Ammon's horn (tissue), 1 donor: ENCODE measurements at places on chromosomes 7 and 10.

DNA sequence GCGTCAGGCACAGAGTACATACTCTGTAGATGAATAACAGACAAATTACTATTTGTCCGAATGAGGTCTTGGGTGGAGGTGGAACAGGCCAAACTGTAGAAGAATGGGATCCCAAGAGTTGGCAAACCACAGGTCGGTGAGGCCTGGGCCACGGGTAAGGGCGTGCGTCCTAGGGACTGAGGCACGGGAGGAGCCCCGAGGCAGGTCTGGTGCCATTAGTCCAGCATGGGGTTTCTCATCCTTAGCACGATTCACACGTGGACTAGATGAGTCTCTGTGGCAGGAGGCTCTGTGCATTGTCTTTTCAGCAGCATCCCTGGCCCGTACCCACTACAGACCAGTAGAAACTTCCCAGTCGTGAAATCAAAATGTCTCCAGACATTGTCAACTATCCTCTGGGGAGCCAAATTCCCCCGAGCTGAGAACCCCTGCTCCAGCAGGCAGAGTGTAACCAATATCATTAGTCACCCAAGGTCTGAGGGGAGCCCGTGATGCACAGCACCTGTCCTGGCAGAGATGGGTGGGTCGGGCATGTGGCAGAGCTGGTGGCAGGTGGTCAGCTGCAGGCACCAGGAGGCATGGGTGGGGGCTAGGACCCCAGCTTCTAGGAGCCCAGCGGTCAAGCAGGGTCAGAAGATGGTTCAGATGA, 61.3 kb downstream of the COL13A1 start:
- DNase-seq, result no peak

DNA sequence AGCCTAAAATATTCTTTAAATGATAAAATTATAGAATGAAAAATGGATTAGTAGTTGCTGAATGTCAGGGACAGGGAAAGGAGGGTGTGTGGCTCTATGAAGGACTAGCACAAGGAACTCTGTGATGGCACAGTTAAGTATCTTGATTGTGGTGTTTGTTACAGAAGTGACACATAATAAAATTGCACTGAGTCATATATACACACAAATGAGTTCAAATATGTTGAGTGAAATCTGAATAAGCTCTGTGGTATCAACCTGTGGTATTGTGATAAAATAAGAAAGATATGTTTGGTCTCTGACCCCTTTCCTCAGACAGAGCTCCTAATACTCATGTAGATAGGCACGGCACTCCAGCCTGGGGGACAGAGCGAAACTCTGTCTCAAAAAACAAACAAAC, 181.5 kb upstream of the TRIM24 start:
- DNase-seq, result no peak

- DNase-seq, result no peak
Observed at GRCh38 chr10:52615331-52615730, 157.3 kb downstream of the MBL2 start.

DNA sequence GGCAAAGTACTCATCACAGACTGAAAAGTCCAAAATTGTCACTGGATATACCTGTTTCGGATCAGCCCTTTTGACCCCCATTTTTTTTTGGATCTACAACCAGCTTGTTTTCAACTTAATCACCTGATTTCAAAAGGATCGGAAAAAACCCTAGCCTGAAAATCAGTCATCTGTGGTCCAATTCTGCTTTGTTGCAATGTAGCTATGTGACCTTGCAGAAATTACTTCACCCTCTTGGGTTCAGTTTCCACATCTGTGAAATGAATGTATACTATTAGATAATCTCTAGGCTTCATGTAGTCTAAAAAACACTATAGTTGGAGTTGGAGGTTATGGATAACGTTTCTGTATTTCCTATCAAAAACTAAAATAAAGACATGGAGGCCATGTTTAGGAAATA, 37.1 kb downstream of the STEAP4 start:
- DNase-seq, result no peak

- no peak for DNase-seq
Observed at GRCh38 chr7:2100278-2101208, 132.2 kb downstream of the MAD1L1 start.

GRCh38 chr7:49424109-49424508, 349.3 kb upstream of the VWC2 start:
- DNase-seq, result no peak

GRCh38 chr10:97771913-97772823, at the start of gene SFRP5:
SFRP5 (minus strand) TSS chr10:97771999; CDS start chr10:97771833, 166 bp downstream.
- DNase-seq, result no peak

DNA sequence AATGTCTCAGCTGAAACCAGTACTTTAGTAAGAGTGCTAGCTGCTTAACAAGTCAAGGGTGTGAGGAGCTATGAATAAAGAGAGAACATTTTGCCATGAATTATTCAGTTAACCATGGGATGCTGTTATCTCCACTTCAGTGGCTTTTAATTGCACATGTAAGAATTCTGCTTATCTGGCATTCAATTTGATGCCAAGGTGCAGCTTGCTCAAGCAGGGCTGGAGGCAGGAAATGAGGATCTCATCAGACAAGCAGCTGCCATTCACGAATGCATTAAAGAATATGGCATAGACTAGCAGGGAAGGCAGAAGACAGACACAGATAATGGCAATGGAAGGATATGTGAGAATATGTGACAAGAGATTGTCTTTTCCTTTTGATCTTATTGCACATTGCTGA, 697.8 kb downstream of the NRG3 start:
- no peak for DNase-seq

DNA sequence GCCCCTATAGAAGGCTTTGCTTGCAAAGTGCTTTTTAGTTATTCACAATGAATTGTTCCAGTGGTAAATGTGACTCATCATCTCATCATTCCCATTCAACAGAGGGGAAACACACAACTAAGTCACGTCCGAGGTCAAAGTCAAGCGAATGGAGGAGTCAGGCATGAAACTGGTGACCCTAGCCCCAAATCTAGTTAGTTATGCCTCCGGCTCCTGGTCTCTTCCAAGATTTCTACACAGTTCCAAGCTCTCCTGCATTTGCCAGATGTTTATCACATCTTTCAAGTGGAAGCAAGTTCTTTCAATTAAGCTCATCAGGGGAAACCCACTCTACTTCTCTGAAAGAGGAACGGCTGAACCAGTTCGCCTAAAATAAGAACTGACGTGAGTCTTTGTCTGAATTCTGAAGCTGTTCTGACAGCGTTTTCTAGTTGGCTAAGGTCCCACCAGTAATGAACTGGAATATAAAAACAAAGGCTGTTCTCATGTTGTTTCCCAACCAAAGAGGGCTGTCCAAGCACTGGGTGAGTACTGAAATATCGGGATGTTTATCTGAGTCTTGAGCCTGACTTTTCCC, 140.9 kb upstream of the NRBF2 start:
- peak; percentile 48 for DNase-seq

DNA sequence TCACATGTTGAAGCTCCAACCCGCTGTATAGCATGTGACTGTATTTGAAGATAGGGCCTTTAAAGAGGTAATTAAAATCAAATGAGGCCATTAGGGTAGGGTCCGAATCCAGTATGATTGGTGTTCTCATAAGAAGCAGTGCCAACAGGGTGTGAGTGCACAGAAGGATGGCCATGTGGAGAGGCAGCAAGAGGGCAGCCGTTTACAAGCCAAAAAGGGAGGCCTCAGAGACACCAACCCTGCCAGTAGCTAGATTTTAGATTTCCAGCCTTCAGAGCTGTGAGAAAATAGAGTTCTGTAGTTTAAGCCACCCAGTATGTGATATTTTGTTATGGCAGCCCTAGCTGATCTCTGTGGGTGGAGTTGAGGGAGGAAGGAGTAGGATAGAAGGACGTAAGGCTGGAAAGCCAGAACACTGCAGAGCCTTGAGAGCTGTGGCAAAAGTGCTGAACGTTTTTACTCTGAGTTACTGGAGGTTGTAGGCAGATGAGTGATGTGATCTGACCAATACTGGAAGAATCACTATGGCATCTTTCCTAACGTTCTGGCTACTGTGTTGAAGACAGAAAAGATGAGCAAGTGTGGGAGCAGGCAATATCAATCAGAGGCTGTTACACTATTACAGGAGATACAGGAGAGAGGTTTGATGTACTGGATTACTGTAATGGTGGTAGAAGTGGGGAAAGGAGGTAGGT, 334.9 kb downstream of the ELMO1 start:
- no peak for DNase-seq

DNA sequence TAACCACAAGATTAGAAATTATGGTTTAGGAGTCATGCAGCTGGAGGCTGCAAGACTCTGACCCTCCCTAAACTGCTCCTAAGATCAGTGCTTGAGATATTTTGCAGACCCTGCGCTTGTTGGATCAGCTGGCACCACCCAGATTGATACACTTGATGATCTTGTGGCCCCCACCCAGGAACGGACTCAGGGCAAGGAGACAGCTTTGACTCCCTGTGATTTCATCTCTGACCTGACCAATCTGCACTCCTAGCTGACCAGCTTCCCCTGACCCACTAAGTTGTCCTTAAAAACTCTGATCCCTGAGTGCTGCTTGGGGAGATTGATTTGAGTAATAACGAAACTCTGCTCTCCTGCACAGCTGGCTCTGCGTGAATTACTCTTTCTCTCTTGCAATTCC, 8.0 kb upstream of the RAB18 start:
- no peak for DNase-seq

DNA sequence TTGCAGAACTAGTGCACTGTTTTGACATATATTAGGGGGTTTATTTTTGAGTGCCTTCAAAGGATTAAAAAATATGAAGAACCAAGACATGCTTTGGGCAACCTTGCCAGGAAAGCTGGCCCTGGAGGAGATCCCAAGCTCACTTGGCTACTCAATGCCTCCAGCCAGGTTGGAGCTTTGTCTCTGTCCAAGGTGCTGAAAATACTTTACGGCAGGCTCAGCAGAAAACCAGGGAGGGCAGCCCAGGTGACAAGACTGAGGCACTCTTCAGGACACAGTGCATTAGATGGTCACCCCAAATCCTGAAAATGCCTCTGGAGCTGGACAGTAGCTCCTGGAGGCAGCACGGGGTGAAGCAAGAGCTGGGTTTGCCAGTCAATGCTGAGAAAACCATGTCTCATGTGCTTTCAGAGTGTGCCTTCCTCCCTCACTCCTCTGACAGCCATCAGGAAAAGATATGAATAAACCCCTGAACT, 5.8 kb upstream of the KCNH2 start:
- no peak for DNase-seq

GRCh38 chr7:36054637-36055036, 98.4 kb upstream of the EEPD1 start:
- DNase-seq, result no peak

GRCh38 chr10:72455889-72456595, 101.3 kb upstream of the DNAJB12 start:
- peak; percentile 49 for DNase-seq

- no peak for DNase-seq
Observed at GRCh38 chr10:125554016-125554703, 128.8 kb downstream of the TEX36 start.

DNA sequence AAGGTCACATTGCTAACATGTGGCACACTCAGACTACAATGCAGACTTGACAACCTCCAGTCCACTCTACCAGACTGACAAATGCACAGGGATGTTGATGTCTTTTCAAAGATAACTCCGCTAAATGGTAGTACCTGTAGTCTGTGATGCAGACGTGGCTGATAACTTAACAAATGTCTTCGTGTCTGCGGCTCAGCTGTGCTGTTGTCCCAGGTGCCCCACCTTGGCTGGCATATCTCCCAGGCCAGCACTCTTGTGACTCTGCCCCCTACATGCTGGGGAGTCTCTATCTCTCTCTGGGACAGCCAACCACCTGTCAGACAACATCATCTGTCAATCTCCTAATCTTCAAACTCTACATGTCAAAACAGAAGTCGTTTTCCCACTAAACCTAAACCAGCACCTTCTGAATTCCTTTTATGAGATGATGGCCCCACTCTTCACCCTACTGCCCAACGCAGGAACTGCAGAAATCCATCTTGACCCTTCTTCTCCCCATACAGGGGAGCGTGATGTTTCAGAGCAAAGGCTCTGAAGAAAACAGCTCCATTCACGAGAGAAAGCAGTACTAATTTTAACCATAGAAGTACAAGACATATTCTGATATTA, 156.4 kb downstream of the USP6NL start:
- DNase-seq, result no peak

DNA sequence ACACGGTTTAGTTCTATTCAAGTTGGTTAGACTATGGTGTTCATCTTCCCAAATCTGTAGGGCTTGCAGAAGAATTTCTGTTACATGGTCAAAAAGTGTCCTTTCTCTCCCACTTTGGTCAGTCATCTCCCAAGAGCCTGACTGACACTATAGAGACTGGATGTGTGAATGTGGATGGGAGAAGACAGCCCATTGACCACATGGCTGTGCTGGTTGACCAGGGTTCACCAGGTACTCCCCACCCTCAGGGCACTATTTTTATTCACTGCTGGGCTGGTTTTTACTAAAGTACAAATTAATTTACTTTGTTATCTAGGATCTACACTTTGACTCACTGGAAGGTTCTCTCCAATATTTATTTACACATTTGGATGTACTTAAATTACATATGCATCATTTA, 2.3 kb downstream of the ZNF804B start:
- no peak for DNase-seq

DNA sequence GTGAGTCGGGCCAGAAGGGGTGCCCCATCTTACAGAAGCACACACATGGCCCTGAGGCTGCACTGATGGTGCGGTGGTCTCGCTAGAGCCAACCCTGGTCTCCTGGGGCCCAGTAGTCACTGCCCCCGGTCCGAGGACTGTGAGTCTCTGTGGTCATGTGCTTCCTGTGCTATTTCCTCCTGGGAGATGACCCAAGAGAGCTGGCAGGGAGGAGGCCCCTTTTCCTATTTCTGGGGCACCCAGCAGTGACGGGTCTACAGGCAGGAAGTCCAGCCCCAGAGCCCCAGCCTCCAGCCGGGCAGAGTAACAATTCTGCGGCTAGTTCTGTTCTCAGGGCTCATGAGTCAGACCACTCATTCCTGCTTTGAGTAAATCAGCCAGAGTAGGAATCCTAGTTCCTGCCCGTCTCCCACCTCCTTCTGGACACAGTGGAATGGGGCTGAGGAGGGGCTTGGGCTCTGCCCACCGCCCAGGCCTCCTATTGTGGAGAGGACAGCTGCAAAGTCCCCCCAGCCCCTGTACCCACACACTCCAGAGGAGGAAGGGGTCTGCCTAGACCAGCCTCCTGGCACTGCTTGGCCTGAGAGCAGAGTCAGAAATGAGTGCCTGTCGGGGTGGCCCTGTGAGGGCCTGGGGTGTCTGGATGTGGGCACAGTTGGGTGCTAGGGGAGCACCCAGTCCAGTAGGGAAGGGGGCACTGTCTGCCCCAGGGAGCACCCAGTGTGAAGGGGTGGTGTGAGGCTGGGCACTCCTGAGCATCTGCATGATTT, 80.5 kb upstream of the PPIF start:
- DNase-seq, result peak; percentile 81

DNA sequence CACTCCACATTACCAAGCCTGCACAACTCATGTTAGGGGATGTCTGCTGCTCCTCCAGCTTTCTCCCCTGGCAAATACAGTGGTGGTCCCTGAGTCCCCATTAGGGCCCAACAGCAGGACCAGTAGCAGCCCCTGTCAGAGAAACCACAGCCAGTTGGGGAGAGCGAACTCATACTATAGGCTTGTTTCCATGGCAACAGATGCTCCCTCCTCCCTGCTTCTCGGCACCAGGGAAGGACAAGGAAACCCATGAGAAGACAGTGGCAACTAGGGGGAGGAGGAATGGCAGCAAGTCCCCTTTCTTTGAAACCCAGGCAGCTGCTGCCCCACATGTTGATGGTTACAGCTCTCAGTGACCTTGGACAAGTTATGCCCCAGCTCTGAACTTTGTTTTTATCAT, 326.4 kb downstream of the KCNMA1 start:
- DNase-seq, result peak; percentile 21
